ENCODE measurements at places on chromosomes 3 and 15. TPM values are rescaled to one million over a fixed set of nuclear protein-coding genes. Genes with fewer than 3 reads are reported as not detected.

The FAM131A gene
- total RNA-seq = 17.2 TPM

The DUOX1 gene
- total RNA-seq = 0.30 TPM

The LMOD3 gene
- total RNA-seq = not detected

DNA sequence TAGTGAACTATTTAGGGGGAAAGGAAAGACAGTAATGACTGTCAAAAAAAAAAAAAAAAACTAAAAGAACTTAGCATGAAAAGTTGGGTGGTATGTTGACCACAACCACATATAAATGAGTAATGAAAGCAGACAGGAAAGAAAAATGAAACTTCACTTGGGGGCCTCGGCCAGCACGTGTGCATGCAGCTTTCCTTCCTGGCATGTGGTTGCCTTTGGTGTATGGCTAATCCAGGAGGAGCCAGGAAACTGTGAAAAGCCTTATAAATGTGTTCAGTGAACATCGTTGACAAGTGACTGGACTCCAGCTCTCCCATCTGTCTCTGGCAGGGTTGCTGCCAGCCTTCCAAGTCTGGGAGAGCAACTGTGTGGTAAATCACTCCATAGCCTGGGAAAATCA is 195.1 kb downstream of the DTWD1 start:
- no peak overlapping the region for H3K27ac ChIP-seq
- H3K27me3 ChIP-seq = no peaks in the 10 kb centered on the region
- no peak for DNase-seq
- no peaks in the 10 kb centered on the region for H3K4me1 ChIP-seq
- H3K4me3 ChIP-seq = no peak overlapping the region

DNA sequence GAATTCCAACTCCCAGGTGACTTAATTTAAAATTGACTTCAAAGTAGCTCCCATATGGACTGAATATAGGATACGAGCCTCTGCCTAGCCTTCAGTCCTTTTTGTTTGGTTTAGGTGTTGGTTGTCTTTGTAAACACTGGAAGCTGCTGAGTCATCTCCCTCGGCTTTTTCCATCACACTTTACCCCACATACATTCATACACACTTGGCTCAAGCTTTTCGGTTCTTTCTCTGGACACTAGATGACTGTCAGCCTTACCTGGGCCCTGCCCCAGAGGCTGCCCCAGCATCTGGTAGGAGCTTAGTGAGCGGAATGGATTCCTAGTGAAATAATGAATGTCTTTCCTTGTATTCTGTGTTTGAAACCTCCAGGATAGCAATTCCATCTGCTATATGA is 201.5 kb upstream of the IL12A start:
- H3K27me3 ChIP-seq = no peaks in the 10 kb centered on the region
- no peaks in the 10 kb centered on the region for H3K36me3 ChIP-seq
- H3K27ac ChIP-seq = no peak overlapping the region
- no peak overlapping the region for H3K4me3 ChIP-seq
- no peaks in the 10 kb centered on the region for H3K4me1 ChIP-seq

DNA sequence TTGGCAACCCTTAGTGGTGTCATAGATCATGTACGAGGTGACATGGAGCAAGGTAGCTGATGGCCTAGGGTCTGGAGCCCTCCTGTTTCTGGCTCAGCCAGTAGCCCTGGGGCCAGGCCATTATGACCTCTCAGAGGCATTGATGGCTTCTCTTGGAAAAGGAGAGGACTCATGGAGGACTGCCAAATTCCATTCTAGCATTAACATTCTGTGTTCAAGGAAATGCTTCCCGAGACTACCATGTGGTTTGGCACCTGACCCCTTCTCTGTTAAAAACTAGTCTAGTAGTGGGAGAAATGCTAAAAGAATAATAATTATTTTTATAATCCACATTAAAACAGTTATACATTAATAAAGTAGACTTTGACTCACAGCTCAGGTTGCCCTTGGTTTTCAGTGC is 40.2 kb upstream of the ADAMTSL3 start:
- H3K4me3 ChIP-seq = no peak overlapping the region
- no peak overlapping the region for H3K27ac ChIP-seq
- no peaks in the 10 kb centered on the region for H3K27me3 ChIP-seq
- no peak for DNase-seq

- H3K36me3 ChIP-seq = no peaks in the 10 kb centered on the region
- H3K27me3 ChIP-seq = peaks cover 4% of the 10 kb centered on the region
- H3K27ac ChIP-seq = no peak overlapping the region
Observed at GRCh38 chr15:30992249-30992864, 929 bp upstream of the MTMR10 start.

All from neural progenitor cell (in vitro differentiated cells).